HCT116 (cell line): ENCODE measurements at places on chromosomes 12 and 14.

GRCh38 chr12:96401076-96401871 is 1.0 kb upstream of the CDK17 start:
- DNase-seq = peak; percentile 51

GRCh38 chr12:50862316-50862715 is 19.6 kb downstream of the TMPRSS12 start:
- DNase-seq = no peak

GRCh38 chr12:95253386-95253785 is 35.8 kb downstream of the VEZT start:
- no peak for DNase-seq

GRCh38 chr12:31249356-31249755 is 76.6 kb downstream of the SINHCAF start:
- no peak for DNase-seq

DNA sequence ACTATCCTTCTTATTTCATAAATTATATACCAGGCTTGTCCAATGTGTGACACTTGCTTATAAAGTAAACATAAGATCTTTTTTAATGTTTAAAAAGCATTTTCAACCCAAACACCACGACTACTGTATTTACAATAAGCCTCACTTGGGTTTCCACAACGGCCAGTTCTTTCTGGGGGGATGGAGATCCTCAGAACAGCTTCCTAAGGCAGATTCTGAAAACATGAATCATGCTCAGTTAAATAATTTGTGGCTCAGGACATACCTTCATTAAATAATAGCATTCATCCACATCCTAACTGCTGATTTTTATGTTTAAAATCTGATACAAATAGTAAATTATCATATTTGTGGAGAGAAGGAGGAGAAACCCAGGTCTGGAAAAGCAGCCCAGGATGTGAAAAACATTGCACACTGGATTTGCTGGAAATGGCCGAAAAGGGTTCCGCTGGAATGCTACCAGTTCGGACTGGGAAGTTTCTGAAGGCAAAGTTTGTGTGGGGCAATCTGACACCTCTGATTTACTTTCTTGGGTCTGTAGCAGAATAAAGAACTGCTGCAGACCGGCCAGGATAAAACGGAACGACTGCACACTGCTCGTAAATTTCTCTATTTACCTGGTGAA is 597 bp downstream of the GLT8D2 start:
- no peak for DNase-seq

- no peak for DNase-seq
Measured at GRCh38 chr12:105428793-105429395, 98.4 kb downstream of the C12orf75 start.

DNA sequence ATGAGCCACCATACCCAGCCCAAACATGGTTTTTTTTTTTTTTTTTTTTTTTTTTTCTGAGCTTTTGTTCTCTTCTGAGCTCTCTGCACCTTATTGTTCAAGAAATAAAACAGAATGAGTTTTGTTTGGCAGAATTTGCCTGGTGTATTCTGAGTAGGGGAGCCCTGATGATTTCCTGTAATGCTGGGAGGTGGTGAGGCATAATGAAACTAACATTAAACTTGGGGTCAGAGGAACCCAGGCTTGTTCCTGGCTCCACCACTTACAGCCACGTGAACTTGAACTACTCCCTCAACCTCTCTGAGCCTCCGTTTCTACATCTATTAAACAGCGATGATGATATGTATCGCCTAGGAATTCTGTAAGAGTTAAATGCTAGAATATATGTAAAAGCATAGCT is 276.3 kb upstream of the CRY1 start:
- no peak for DNase-seq

- DNase-seq = no peak
Measured at GRCh38 chr14:82313889-82314288, 780.2 kb upstream of the SEL1L start.

GRCh38 chr14:84520711-84521338 is 1009.1 kb upstream of the FLRT2 start:
- no peak for DNase-seq

GRCh38 chr12:106281056-106281782 is 21.3 kb upstream of the TCP11L2 start:
- DNase-seq = no peak

DNA sequence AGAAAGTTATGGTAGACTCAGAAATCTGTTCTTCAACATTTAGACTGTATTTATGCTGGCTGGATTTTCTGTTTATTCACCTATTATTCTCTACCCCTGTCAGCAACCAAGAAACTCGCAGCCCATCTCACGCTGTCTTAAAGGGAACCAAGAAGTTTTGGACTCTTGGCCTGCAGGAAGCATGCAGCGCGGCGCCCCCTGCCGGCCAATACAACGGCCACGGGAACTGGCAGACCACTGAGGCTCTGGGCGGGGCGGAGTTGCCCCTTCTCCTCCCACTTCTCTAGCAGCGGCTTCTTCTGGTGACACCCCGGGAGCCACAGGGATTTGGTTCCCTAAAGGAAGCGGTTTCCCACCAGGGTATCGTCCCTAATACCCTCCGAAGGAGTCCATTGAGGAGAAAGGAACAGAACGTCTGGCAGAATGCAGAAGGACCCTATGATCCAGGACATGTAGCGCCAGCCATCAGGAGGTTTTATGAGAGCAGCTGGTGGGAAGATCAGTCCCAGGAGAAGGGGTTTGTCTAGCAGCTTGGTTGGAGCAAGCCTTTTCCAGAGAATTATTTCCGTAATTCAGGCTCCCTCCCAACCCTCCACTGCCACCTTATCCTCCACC is 21.0 kb upstream of the RNASE2 start:
- peak; percentile 62 for DNase-seq

DNA sequence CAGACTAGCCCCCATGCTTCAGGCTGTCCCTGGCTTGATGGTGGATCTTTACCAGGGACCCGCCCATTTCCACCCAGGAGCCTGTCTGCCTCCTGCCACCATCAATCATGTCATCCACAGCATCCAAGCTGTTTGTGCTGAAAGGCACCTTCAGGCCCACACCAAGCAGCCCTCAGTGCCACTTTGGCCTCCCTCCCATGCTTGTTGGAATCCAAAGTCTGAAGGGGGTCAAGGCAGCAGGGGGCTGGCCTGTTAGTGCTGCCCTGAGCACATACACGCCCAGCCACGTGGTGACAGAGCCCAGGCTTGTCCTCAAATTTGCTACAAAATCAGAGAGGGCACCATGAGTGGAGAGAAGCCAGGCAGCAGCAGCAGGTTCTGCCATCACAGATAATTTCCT is 1146.8 kb downstream of the FSCB start:
- no peak for DNase-seq

GRCh38 chr12:86860776-86861175 is 604.6 kb upstream of the MGAT4C start:
- no peak for DNase-seq

GRCh38 chr12:57584690-57585089 is 6.3 kb upstream of the PIP4K2C start:
- no peak for DNase-seq

DNA sequence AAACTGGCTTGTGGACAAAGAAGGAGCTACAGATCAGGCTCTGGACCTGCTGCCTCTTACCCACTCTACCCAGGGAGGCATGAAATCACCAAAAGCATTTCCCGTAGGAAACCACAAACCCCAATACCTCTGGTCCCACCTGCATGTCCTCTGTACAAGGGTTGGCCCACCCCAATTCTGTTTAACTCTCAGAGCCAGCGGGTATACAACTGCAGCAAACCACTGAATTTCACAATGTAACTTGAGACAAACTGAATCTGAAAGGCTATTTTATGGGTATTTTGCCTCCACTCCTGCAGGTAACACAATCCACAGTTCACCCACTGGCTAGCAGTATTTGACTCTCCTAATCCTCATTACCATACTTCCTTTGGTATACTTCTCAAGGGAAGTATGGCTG is 16.5 kb downstream of the SIX1 start:
- no peak for DNase-seq

- no peak for DNase-seq
Measured at GRCh38 chr12:10362828-10363657, 26.8 kb downstream of the KLRK1 start.

DNA sequence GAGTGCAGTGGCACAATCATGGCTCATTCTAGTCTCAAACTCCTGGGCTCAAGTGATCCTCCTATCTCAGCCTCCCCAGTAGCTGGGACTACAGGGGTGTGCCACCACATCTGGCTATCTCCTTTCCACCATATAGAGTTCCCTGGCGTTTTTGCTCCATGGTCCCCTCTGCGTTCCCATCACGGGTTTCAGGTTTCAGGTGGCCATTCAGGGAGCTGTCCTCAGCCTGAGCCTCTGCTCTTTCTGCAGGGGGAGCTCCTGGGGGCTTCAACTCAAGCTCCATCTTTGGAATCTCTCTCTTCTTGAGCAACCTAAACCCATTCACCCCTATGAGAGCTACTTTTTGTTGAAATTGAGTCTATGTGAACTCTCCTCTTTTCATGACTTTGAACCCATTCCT is 11.6 kb downstream of the SMIM41 start:
- no peak for DNase-seq

- DNase-seq = no peak
Measured at GRCh38 chr12:6090803-6091202, 33.7 kb downstream of the VWF start.

- no peak for DNase-seq
Measured at GRCh38 chr14:105894125-105894977, 368.0 kb downstream of the TMEM121 start.

DNA sequence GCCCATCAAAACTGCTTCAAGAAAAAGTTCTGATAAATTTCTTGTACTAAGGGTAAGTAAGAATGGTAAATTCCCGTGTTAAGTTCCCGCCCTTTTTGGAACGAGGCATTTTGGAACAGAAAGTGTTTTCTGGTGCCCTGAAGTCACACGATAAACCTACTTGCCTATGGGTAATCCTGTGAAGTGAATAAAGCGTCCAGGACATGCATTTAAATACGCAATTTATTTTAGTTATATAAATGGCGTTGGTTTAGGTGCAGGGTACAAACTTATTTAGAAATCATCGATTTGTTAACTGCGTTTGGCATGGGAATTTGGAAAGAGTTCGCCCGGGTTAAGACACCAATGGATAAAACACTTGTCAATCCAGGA is 715 bp upstream of the RAP1B start:
- no peak for DNase-seq

GRCh38 chr12:104553421-104553820 is 96.7 kb downstream of the CHST11 start:
- DNase-seq = no peak

- DNase-seq = no peak
Measured at GRCh38 chr12:116015525-116015924, 262.0 kb downstream of the MED13L start.

DNA sequence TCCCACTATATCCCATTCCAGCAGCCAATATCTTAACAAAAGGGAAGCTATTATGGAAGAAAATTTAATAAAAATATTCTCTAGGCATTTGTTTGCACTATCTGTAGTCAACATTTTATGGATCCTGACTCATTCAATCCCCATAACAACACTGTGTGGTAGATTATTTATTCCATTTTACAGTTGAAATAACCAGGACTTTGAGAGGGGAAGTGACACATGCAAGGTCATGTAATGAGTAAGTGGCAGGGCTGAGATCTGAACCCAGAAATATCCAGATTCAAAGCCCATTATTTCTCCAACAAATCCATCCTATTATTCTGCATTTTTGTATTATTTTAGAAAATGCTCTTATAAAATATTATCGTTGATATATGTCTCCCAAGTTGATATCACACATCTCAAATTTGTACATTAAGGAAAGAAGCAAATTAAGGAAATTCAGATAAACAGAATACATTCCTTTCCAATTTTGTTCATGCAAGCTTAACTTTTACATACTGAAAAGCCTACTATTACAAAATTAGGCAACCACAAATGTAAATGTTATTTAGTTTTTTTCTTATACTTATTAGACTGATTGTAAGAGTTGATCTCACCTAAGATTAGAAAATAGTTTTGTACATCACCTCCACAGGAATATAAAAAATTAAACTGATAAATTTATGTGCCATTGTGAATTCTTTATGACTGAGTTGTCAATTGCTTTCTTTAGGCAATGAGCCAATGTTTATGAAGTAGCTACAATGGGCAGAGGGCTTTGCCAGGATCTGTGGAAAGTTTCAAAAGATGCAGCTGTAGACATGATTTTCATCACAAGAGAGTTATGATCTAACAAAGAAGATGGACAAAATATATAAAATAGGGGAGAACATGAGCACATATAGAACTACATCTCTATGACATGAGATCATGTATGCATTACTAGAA is 55.1 kb upstream of the E2F7 start:
- DNase-seq = peak; percentile 24

- DNase-seq = no peak
Measured at GRCh38 chr14:71529848-71530247, 402.4 kb upstream of the RGS6 start.

- DNase-seq = no peak
Measured at GRCh38 chr12:9051158-9051550, 61.8 kb downstream of the KLRG1 start.

GRCh38 chr12:89783359-89784060 is 74.9 kb upstream of the ATP2B1 start:
- DNase-seq = no peak

DNA sequence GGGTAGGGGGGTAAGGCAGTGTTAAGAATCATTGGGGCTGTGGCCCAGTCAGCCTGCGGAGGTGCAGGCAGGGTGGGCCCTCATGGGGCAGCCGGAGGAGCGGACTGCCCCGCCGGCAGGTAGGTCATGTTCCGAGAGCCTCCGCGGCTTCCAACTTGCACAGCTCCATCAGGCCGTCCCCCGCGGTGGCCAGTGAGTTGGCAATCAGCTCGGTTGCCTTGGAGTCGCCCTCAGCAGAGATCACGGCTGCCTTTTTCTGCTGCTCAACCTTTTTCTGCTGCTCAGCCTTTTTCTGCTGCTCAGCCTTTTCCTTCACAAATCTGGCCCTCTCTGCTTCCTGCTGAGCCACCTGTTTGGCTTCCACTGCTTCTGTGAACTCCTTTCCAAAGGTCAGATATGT is 41.1 kb upstream of the CSRNP2 start:
- no peak for DNase-seq

DNA sequence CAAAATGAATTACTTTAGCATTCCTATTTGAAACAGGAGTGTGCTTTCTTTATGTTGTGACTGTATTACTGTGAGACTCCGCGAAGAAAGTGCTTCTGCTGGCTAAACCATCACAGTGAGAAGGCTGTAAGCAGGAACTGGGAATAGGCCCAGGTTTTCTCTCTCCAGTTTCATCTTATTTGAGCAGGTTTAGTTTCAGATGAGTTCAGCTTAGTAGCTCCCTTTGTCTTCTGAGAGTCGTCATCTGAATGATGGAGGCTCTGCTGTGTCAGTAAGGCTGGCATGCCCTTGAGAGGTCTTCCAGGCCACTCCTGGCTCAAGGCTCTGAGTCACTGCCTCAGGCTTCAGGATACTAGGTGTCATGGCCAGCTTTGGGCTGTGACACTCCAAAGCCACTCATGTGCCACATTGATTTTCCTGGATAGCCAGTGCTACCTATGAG is 205.6 kb upstream of the RGS6 start:
- DNase-seq = no peak

GRCh38 chr14:95346820-95347219 is 27.1 kb upstream of the CLMN start:
- no peak for DNase-seq

GRCh38 chr14:75176142-75176820 is at the start of gene TMED10:
TMED10 (minus strand) TSS chr14:75176612; CDS start chr14:75176579, 33 bp downstream.
- peak; percentile 78 for DNase-seq

GRCh38 chr12:93591137-93591868 is 18.8 kb downstream of the SOCS2 start:
- peak; percentile 64 for DNase-seq

GRCh38 chr12:6888360-6888759 is 15.3 kb upstream of the SPSB2 start:
- DNase-seq = no peak

GRCh38 chr14:84959851-84960520 is 570.0 kb upstream of the FLRT2 start:
- DNase-seq = no peak

- peak; percentile 44 for DNase-seq
Measured at GRCh38 chr12:116165036-116165425, 112.5 kb downstream of the MED13L start.
